ENCODE measurements at places on chromosomes 3 and 15.
A peak's percentile ranks its signal among the peaks of the same experiment; 100 is the strongest.

DNA sequence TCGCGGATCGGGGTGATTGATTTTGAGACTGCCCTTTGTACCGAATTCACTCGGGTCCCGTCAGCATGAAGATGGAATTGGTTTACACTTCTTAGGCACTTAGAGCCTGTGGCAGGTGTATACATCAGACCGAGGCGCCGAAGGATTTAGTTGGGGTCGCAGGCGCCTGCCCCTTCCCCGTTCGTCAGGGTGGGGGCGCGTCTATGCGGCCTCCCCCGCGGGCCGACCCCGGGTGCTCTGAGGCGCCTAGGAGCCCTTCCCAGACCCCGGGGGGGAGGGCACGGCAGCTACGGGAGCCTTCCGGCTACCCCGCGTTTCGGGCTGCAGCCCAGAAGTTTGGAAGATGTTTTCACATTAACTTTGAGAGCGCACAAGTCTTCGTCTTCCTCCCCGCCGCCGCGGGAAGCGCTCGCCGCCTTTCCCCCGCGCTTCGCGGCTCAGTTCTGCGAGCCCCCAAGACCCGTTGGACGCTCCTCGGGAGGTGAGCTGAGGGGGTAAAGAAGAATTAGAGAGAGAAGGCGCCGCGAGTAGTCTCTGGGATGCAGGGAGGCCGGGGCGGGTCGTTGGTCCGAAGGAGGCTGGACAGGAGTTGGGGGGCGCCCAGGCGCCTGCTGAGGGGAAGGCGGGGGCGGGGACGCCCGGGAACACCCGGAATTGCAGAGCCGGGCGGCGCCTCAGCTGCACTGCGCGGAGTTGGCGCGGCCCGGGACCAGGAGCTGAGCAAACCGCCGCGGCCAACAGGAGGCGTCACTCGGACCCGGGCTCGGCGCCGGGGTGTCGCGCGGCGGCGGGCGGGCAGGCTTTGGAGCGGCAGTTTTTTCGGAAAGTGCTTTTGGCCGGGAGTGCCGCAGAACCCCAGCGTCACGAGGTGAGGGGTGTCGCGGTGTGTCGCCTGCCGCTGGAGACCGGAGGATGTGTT is 780 bp downstream of the TIPARP start:
- no peak for DNase-seq

- no peak for DNase-seq
Measured at GRCh38 chr15:58705105-58705504, 44.4 kb downstream of the ADAM10 start.

- peak; percentile 53 for DNase-seq
Measured at GRCh38 chr15:73051807-73052652, at the start of gene NEO1. TSS of gene NEO1 (plus strand) at chr15:73052463. CDS start at chr15:73052676, 213 bp downstream.

DNA sequence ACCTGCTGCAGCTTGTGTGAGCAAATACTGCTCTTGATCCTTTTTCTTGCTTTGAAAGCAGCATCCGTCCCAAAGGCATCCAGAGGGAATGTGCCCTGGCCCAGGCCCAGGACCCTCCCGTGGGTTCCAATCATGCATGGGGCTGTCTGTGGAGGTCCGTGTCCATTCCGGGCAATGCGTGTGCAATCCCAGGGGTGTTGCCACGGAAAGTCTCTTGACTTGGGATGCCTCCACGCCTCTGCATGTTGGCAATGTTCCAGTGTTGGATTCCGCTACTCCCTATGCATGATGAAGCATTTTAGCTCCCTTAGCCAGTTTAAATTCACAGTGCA is 105.7 kb downstream of the SNRPN start:
- DNase-seq, result no peak

GRCh38 chr15:90513448-90513847 is 16.3 kb upstream of the CRTC3 start:
- DNase-seq, result no peak

DNA sequence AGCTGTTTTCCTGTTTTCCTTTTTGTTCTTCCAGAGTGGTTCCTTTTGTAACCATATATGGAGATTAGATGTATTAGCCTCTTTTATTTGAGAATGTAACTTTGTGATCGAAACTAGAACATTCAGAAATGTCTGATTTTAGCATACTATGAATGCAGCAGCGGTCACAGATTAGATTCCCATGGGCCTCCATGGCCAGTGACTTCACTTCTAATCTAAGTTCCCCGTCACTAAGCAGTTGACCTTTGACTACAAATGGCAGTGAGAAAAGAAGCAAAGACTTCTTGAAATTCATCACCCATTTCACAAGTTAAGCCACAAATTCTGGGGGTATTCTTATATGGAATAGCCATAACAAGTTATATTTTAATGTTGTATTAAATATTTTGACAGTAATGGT is 114.6 kb upstream of the FLNB start:
- DNase-seq, result no peak

DNA sequence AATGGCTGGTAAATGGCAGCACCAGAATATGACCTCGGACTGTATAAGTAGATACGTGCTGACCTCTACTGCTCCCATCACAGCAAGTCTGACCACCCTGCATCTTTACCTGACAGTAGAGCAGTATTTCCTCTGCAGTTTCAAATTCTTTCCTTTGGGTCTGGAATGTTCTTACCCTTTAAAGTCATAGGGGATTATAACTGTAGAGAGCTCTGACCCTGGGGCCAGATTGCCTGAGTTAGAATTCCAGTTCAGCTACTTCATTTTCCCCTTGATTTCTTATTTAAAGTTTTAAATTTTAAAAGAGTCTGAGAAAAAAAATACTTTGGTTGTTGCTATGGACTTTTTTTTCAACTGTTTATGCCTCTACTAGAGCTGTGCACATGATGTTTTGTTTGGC is 237.7 kb downstream of the NR1D2 start:
- no peak for DNase-seq

DNA sequence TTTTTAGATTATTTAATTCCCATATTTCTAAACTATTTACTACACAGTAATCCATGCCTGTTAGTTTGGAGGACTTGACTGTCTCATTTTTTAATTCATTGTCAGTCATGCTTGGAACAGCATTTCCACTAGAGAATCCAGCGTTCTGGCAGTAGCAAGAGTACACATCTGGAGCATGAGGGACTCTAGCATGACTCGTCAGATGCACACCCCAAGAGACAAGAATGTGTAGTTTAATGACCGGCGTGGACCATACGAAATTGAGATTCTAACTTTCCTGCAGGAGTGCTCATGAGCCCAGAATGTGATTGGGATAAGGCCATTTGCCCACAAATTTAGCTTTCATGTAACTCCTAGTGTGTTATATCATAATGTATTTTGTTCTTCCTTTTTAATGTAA is 48.9 kb downstream of the ASB7 start:
- DNase-seq, result no peak

GRCh38 chr15:74320352-74321247 is 46.8 kb downstream of the CYP11A1 start:
- DNase-seq, result no peak

- no peak for DNase-seq
Measured at GRCh38 chr3:169846458-169847193, 23.1 kb downstream of the LRRC31 start.

DNA sequence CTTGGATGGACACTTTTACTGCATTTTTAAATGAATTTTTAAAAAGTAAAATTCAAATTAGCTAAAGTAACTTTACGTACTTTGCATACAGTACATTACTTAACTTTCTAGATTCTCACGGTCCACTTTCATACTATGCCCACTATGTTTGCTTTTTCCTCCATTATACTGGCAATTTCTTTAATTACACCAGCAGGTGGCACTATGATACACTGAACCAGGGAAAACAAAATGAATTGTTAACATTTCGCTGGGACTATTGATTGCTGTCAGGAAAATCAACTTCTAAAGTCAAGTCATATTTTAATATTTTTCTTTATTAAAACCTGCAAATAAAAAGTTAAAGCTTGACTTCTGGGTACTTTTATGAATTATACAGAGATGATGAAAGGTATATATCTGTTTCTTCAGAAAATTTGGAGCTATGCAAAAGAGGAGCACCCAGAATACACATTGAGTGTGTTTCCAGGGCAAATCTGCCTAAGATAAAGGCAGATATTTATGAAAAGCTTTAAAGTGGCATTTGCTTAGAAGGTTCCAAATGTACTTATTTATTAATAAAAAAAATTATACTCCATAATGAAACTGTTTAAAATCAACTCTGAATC is 21.8 kb upstream of the POU1F1 start:
- DNase-seq, result no peak

GRCh38 chr15:40108061-40108854 is 421 bp downstream of the BMF start:
- no peak for DNase-seq

DNA sequence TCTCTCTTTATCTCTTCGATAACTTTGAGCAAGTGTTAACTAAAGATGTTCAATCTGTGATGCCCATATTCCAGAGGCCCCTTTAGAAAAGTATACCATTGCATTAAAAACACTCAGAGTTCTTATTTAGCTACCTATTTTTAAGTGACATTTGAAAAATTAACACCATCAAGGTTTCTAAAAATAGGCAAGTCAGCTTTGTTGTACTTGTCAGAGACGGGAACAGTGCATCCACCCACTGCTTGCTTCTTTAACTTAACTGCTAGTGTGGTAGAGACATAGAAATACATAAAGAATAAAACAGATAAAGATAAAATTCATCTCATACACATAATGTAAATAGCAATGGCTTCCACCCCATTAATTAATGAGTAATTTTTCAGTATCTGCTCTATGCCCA is 66.0 kb downstream of the IGSF11 start:
- no peak for DNase-seq

DNA sequence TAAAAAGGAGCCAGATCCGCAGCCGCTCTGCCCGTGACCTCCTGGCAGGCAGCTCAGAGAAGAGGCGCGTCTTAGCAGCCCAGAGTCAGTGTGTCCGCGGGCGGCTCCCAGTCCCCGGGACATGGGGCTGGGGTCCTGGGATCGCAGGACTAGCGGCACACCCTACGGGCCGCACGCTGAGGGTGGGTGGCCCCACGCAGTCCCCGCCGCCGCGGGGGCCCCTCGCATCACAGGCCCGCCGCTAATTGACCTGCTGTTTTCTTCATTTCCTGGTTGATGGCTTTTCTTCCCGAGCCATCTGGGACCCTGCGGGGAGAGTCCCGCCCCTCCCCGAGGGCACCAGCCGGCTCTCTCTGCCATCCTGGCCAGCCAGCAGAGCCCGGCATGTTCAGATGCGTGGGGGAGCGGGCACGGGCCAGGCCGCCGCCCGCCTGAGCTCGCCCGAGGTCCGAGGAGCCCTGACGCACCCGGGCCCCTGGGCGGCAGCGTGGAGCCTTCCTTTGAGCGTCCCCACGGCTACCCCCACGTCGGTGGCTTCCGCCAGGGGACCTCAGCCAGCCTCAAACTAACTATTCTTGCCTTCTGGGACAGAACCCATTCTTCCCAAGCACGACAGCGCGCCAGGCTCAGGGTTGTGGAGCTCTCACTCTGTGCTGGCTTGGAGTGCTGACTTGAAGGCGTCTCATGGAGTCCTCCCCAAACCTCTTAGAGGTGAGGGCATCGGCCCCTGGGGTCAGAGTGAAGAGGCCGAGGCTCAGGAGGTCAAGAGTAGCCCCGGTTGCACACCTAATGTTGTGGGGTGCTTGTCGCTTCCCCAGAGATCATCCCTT is 34.6 kb upstream of the CACNA2D3 start:
- DNase-seq, result no peak

DNA sequence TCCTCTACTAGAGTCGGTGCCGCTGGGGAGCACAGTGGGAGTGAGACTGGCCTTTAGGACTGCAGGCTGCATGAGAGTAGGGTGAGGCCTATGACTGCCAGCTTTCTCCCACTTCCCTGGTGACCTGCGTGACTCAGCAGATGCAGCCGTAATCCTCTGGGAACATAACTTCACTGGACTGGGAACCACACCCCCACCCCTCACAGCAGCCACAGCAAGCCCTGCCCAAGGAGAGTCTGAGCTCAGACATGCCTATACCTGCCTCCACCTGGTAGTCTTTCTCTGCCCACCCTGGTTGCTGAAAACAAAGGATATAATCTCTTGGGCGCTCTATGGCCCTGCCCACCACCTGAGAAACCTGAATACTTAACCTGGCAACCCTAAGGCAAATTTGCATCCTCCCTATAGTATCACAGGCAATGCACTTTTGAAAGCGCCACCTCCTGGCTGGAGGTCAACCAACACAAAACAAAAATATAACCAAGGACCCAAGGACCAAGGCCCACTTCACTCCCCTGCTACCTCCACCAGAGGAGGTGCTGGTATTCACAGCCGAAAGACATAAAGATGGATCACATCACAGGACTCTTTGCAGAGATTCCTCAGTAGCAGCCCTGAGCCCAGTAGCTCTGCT is 308.9 kb downstream of the CTNNB1 start:
- DNase-seq, result no peak

DNA sequence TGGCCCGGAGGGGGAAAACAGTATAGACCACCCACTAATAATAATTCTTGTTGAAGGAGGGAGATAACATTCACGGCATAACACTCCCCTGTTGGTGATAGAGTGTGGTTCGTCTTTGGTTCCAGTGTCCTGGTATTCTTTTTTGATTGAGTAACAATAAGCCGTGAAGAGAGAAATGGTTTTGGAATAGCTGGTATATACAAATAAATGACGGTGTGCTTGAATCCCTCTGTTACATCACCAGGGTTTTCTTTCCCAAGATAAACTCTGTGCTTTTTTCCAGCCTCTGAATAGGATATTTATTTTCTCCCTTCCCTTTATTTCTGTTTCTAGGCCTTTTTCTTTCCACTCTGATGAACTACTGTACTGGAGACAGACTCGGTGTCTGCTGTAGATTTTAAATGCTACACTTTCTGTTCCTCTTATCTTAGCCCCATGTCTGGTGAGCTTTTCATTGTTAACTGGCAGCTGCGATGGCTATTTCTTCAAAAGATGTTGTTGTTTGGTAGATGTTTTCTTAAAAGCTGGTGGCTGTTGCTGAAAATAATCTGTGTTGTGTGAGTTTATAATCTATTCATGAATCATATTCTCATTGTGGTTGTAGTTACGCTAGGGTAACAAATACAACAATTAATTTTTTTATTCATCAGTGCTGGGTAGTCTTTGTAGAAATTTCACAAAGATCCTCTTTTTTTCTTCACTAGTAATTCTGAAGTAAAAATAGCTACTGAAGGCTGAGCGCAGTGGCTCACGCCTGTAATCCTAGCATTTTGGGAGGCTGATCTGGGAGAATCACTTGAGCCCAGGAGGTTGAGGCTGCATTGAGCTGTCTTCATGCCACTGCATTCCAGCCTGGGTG is 15.5 kb upstream of the SCAANT1 start:
- DNase-seq, result no peak

DNA sequence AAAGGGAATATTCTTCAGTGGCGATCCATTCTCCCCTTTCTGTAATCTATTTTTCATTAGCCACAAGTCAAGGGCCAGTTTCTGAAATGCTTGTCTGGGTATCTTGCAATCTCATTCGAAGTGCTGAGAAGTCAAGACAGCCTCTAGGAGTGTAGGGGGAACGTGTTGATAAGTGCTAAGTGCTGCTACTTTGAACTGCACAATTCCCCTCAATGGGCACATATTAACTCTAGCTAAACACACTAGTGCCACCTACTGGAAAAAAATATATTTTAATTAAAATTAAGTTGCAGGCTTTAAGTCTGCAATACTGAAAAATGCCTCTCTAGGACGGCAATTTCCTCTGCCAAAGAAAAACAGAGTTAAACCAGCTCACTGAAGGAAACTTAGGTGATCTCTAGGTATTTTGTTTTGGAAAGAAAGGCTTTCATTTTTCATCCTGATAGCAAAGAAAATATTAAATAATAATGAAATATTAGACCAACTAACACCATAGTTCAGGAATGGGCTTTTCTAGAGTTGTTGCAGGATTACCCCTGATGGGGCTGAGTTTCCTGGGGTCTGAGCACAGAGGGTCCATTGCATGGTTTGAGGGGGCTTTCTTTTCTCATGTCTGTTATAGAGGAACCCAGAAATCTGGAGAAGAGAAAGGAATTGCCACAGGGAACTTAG is 181.9 kb upstream of the KBTBD8 start:
- no peak for DNase-seq
